Ovary (tissue), 10 donors: ENCODE measurements at places on chromosomes 12 and 14. TPM values are rescaled to one million over a fixed set of nuclear protein-coding genes. Genes with fewer than 3 reads are reported as not detected.

Gene SRRM4
- not detected for total RNA-seq

- no peak for DNase-seq
- no peak overlapping the region for H3K27ac ChIP-seq
- no peaks in the 10 kb centered on the region for H3K4me1 ChIP-seq
- H3K4me3 ChIP-seq: no peak overlapping the region
Measured at GRCh38 chr14:41403360-41403759, 203.3 kb upstream of the LRFN5 start.

GRCh38 chr12:110117956-110118685 lies 6.0 kb upstream of the IFT81 start:
- H3K36me3 ChIP-seq: no peaks in the 10 kb centered on the region
- peak overlapping the region; percentile 67 for H3K27ac ChIP-seq
- DNase-seq: no peak
- no peaks in the 10 kb centered on the region for H3K27me3 ChIP-seq

- no peak overlapping the region for H3K4me3 ChIP-seq
- no peak for DNase-seq
- no peak overlapping the region for H3K27ac ChIP-seq
- no peaks in the 10 kb centered on the region for H3K36me3 ChIP-seq
- H3K27me3 ChIP-seq: no peaks in the 10 kb centered on the region
Measured at GRCh38 chr12:96375841-96376604, 24.2 kb downstream of the CDK17 start.

DNA sequence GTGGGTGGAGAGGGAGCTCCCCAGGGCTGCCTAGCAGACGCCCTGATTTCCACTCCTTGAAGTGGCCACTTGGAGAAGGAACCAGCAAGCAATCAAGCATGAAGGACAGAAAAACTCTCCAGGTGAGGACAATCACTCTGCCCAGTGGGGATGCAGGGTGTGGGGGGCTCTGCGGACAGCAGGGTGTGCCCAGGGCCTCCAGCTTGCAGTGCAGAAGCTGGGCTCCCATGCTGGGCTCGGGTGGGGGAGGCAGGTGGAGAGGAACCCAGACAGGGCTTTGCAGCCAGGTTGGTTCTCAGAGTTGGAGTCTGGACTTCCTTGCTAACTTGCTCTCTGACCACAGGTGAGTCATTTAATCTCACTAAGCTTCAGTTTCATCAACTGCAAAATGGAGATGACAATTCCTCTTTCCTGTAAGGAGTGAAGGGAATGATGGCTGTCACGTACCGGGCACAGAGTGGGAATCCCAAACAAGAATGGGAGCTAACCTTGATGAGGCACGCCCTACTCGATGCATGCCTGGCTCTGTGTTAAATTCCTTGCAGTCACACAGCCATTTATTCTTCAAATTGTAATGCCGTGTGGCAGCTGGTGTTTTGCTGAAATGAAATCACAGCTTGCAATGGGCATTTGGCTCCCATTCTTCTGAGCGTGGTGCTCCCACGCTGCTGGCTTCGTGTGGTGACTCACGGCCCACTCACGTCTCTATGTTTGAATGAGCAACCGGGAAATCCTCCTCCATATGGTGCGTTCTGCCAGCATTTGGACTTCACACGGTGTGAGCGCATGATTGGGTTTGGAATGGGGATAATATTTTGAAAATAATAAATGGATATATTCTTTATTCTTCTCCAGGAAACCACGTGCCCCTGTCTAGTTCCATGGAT lies 75.2 kb downstream of the PRIMA1 start:
- no peak overlapping the region for H3K27ac ChIP-seq
- no peak for DNase-seq
- H3K27me3 ChIP-seq: no peaks in the 10 kb centered on the region
- H3K4me1 ChIP-seq: no peaks in the 10 kb centered on the region
- no peak overlapping the region for H3K4me3 ChIP-seq

DNA sequence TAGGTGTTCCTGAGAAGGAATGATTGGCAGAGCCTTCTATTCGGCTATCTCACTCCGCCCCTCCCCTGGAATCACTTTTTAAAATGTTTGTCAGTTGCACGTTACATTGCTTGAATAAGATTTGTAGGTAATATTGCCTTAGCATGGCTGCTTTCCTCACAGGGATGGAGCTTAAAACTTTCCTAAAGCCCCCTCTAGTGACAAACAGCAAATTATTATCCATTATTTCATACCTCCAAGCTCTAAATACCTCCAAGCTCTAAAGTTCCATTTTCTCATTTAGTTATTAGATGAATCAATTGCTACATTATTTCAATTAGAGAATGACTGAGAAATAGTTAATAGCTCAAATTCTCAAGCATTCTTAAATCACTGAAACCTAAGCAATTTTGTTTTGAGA lies 5.1 kb upstream of the SPATA7 start:
- no peaks in the 10 kb centered on the region for H3K4me1 ChIP-seq
- H3K4me3 ChIP-seq: no peak overlapping the region
- H3K36me3 ChIP-seq: no peaks in the 10 kb centered on the region
- no peaks in the 10 kb centered on the region for H3K27me3 ChIP-seq
- DNase-seq: no peak

GRCh38 chr14:66850258-66850888 lies 338.9 kb upstream of the GARIN2 start:
- H3K27me3 ChIP-seq: no peaks in the 10 kb centered on the region
- DNase-seq: no peak
- no peaks in the 10 kb centered on the region for H3K36me3 ChIP-seq
- H3K4me1 ChIP-seq: no peaks in the 10 kb centered on the region
